ENCODE measurements at places on chromosomes 1 and 21. TPM values are rescaled to one million over a fixed set of nuclear protein-coding genes. Genes with fewer than 3 reads are reported as not detected.

The TRIM46 gene
- 1.1 TPM for total RNA-seq

The AMPD1 gene
- not detected for total RNA-seq

The SLC5A9 gene
- not detected for total RNA-seq

The C4BPA gene
- not detected for total RNA-seq

The PAQR6 gene
- total RNA-seq: 0.37 TPM

The GBP2 gene
- total RNA-seq: 71.9 TPM

The SLC25A44 gene
- 18.5 TPM for total RNA-seq

The FCRL2 gene
- total RNA-seq: not detected

The ELAVL4 gene
- total RNA-seq: not detected

The ERICH3 gene
- not detected for total RNA-seq

The CD244 gene
- total RNA-seq: not detected

- peak; percentile 29 for DNase-seq
These were observed 2.2 kb upstream of the LAPTM5 start for GRCh38 chr1:30759718-30760281.

DNA sequence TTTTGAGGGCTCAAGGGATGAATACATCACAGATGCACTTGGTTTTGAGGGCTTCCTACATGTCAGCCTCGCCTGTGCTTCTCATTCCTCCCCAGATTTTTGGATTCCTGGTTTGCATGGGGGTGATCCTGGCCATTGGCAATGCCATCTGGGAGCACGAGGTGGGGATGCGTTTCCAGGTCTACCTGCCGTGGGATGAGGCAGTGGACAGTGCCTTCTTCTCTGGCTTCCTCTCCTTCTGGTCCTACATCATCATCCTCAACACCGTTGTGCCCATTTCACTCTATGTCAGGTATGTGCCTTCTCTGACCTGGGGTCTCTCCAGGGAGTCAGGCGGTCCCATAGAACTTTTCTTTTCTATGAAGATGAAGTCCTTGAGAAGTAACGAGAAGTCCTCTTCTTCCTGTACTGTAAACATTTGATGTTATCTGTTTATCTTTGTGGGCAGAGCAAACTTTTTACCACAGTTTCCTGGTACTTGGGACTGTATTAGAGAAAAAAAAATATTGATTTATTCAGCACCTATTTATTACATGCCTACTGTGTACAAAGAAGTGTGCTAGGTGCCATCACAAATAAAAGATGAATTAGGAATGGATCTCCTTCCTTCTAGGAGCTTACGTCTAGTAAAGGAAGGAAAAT is 12.0 kb downstream of the ATP8B2 start:
- no peak for DNase-seq

- DNase-seq: peak; percentile 98
These were observed 28.5 kb downstream of the ECE1 start for GRCh38 chr1:21261551-21262292.

DNA sequence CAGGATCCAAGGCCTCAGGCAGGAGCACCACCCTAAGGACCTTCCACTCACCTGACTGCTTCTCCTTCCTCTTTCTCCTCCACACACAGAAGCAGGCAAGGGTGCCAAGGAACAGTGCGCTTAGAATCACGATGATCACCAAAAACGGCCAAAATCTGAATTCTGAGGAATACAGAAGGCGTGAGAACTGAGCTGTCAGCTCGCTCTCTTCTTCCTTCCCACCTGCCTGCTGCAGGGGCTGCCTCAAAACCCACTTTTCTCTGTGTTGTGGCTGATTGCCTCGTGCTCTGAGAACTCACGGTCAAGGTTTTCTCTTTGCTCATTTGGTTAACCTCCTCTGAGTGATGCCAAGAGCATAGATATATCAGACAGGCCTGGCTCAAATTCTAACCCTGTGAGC is 23.8 kb downstream of the CD244 start:
- DNase-seq: no peak

GRCh38 chr1:109270623-109271317 is 12.2 kb downstream of the PSRC1 start:
- no peak for DNase-seq

- no peak for DNase-seq
These were observed 52.3 kb upstream of the COL18A1 start for GRCh38 chr21:45352621-45353139.

DNA sequence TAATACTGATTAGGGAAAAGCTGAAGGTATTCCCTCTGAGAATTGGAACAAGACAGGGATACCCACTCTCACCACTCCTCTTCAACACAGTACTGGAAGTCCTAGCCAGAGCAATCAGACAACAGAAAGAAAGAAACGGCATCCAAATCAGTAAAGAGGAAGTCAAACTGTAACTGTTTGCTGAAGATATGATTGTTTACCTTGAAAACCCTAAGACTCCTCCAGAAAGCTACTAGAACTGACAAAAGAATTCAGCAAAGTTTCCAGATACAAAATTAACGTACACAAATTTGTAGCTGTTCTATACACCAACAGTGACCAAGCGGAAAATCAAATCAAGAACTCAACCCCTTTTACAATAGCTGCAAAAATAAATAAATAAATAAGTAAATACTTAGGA is 78.6 kb downstream of the EXTL2 start:
- DNase-seq: no peak

DNA sequence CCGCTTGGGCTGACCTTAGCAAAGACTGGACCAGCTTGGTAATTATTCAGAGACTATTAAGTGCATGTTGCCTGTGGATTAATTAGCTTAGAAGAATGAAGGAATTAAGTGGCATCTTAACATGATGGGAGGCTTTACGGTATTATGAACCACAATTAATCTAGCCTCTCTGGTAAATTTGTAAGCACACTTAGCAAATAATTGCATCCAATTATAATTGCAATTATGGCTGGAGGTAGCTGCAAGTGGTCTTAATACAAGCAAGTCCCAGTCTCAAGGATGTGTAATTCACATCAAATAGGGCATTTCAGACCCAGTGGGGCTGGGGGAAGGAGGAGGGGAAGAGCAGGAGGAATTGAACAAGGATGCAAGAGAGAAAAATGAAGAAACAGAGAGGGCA is 151.6 kb downstream of the CNIH3 start:
- no peak for DNase-seq

DNA sequence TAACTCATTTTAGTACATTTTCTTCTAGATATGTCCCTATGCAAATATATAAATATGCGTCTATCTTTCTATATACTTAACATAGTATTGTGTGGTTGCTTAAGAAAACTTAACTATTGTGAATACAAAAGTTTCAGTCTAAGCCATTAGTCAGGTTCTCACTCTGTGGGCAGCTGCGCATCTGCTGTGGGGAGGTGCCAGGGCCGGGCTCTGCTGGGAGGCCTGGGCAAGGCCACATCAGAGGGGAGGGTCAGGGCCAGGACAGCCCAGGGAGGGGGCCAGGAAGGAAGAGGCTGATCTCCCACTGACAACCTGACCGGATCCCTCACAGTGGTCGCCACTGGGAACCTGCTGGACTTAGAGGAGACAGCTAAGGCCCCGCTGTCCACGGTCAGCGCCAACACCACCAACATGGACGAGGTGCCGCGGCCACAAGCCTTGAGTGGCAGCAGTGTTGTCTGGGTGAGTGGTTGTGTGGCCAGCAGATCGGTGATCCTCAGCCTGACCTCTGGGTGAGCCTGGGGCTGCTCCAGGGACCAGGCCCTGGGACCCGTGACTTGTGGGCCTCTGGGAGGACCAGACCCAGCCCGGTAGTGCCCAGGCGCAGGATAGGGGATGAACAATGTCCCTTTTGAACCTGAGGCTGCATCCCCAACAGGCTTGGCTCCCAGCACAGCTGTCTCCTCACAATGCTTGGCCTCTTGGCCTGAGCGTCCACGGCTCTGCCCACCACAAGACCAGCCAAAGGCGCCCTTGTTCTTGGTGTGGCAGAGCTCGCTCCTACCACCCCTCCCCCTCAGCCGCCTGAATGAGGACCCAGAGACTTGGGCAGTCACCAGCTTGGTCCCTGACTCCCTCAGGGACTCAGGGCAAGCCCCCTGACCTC is 20.2 kb downstream of the LDLRAP1 start:
- no peak for DNase-seq

GRCh38 chr1:55472784-55473183 is 257.6 kb upstream of the USP24 start:
- peak; percentile 84 for DNase-seq

DNA sequence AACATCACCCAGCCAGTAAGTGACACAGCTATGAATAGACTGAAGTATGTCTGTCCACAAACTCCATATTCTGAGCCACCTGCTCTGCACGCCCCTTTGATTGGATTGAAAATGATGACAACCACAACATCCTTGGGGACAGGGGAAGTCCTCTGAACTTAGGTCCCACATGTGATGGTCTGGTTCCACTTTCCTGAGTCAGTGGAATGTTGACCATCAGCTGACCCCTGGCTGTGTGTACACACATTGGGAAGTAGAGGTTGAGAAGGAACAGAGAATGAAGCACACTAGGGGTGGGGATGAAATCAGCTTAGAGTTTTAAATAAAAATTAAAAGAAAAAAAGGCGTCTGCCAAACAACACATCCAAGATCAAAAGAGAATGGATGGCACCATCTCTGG is 8.0 kb upstream of the DISP3 start:
- DNase-seq: no peak

GRCh38 chr1:31238986-31239613 is 587 bp downstream of the NKAIN1 start:
- peak; percentile 19 for DNase-seq

DNA sequence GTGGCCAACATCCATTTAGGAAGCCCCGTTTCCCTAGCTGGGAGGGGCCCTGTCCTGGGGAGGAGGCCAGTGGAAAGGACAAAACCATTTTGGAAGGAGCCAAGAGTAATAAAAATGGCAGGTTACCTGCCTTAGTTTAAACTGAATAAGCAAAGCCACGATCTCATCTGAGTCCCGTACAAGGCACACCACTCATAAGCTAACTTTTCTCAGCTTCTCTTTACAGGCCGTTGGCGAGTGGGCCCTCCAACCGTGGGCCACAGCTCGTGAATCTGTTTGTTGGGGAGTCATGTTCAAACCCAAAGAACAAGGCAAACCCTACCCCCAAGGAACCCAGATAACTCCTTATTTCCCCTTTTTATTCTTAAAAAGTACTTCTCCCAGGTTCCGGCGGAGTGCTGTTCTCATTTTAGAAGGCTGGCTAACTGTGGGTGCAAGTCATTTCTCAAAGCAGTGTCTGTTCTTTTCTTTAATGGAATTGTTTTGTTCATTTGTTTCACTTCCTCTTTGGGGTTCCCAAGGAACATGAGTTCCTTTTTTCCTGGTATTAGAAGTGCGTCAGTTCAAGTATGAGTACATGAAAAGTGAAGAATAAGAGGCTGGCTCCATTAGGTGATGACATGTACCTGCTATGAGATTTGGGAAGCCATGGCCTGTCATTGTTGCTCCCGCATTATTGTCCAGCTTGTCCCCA is 89.0 kb downstream of the PSMG1 start:
- no peak for DNase-seq

DNA sequence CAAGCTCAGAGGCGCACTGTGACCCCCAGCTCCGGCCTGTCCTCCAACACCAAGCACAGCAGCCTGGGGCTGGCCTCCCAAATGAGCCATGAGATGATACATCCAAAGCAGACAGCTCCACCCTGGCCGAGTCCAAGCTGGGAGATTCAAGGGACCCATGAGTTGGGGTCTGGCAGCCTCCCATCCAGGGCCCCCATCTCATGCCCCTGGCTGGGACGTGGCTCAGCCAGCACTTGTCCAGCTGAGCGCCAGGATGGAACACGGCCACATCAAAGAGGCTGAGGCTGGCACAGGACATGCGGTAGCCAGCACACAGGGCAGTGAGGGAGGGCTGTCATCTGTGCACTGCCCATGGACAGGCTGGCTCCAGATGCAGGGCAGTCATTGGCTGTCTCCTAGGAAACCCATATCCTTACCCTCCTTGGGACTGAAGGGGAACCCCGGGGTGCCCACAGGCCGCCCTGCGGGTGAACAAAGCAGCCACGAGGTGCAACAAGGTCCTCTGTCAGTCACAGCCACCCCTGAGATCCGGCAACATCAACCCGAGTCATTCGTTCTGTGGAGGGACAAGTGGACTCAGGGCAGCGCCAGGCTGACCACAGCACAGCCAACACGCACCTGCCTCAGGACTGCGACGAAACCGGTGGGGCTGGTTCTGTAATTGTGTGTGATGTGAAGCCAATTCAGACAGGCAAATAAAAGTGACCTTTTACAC is 29.1 kb downstream of the SLC19A1 start:
- DNase-seq: peak; percentile 42

GRCh38 chr1:3981261-3981660 is 81.2 kb upstream of the C1orf174 start:
- DNase-seq: no peak

DNA sequence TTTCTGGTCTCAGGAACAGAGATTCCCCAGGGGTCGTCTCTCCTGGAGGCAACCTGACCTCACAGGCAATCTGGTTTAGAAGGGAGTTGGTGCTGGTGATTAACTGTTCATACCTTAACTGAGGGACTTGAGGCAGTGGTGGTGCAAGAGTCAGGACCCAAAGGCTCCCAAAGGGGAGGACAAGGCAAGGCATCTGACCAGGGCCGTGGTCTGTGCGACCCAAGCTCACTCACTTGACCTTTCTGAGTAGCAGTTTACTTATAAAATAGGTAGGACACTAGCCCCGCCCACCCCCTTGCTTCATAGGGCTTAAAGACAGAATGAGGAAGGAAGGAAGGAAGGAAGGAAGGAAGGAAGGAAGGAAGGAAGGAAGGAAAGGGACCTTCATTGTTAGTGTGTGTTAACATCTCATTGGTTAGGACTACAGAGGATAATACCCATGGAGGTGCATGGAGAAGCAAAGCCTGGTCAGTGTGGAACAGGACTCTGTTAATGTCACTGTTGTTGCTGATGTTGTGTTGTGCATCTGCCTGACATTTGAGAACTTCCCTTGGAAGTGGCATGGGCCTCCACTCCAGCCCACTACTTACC is 4.6 kb upstream of the KCNA2 start:
- no peak for DNase-seq

GRCh38 chr1:43606624-43607023 is 43.3 kb upstream of the KDM4A start:
- DNase-seq: no peak

- no peak for DNase-seq
These were observed 15.6 kb downstream of the METTL18 start for GRCh38 chr1:169779150-169779549.

DNA sequence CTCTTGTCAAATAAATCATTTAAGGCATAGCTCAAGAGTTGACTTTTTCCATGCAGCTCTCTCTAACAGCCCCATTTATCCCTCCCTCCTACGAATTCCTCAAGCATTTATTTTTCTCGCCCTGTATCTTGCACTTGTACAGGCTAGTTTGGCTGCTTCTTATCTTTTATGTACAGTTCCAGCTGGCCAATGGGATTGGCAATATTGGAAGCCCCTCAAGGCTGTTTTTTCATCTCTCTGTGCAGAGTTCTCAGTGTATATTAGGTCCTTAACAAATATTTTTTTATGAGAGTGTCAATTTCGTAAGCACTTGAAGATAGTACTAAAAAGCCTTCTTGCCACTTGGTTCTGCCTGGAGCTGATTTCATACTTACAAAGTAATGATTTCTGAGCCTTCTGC is 356.0 kb downstream of the ST6GALNAC3 start:
- no peak for DNase-seq

All from M059J (cell line).